T-cell (primary cell): ENCODE measurements at places on chromosomes 7 and 10.

- no peak for DNase-seq
- no peaks in the 10 kb centered on the region for H3K27me3 ChIP-seq
- H3K27ac ChIP-seq: no peak overlapping the region
- H3K4me1 ChIP-seq: peaks cover 15% of the 10 kb centered on the region
- no peak overlapping the region for H3K4me3 ChIP-seq
Observed at GRCh38 chr7:23285657-23286646, 13.2 kb upstream of the MALSU1 start.

DNA sequence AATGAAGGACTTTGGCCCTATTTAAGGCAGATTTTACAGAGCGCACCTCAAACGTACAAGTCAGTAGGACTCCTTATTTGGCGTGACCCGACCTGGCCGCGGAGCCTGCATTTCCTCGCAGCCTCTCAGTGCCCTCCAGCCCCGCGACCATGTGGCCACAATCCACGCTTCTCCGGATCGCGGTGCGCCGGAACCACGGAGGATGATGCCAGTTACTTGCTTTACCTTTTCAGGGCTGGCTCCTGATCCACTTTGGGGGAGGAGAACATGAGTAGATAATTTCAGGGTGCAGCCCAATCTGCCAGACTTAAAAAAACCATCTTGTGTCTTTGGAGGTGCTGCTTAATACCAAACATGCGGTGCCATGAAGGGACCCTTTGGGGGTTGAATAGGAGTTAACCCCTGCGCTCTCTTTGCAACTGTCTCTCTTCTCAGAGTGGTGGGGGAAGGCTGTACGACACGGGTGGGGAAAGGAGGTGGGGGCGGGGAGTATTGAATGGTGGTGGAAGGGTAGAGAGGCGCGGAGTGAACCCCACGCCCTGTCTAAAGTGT is 1.5 kb downstream of the FRAT1 start:
- peaks cover 3% of the 10 kb centered on the region for H3K27me3 ChIP-seq
- no peaks in the 10 kb centered on the region for H3K36me3 ChIP-seq
- peak overlapping the region; percentile 25 for H3K27ac ChIP-seq
- no peak for DNase-seq

DNA sequence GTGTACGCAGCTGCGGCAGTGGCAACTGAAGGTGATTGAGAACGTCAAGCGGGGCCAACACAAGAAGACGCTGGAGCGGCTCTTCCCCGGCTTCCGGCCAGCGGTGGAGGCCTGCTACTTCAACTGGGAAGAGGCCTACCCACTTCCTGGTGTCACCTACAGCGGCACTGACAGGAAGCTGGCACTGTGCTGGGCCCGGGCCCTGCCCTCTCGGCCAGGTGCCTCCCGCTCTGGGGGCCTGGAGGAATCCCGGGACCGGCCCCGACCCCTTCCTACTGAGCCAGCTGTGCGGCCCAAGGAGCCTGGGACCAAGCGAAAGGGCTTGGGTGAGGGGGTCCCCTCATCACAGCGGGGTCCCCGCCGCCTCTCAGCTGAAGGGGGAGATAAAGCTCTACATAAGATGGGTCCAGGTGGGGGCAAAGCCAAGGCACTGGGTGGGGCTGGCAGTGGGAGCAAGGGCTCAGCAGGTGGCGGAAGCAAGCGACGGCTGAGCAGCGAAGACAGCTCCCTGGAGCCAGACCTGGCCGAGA is 6.5 kb downstream of the ZSWIM8 start:
- peaks cover 81% of the 10 kb centered on the region for H3K36me3 ChIP-seq
- peaks cover 4% of the 10 kb centered on the region for H3K4me1 ChIP-seq
- no peak for DNase-seq

DNA sequence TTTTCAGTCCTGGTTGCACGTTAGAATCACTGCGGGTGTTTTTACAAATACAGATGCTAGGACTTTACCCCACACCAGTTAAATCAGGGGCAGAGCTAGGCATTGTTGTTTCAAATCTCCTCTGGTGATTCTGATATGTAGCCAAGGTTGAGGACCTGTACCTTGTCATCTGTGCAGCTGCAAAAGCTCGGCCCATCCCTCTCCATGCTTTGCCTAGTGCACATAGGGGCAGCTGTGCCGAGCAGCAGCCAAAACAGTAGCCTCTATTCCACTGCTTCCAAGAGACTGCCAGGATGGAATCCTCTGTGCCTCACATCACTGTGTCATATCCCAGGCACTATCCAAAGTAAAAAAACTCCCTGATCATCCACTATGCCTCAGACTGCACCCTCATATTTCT is 181.3 kb downstream of the CDK14 start:
- H3K27me3 ChIP-seq: no peaks in the 10 kb centered on the region
- H3K4me3 ChIP-seq: no peak overlapping the region
- no peaks in the 10 kb centered on the region for H3K4me1 ChIP-seq
- no peaks in the 10 kb centered on the region for H3K36me3 ChIP-seq

DNA sequence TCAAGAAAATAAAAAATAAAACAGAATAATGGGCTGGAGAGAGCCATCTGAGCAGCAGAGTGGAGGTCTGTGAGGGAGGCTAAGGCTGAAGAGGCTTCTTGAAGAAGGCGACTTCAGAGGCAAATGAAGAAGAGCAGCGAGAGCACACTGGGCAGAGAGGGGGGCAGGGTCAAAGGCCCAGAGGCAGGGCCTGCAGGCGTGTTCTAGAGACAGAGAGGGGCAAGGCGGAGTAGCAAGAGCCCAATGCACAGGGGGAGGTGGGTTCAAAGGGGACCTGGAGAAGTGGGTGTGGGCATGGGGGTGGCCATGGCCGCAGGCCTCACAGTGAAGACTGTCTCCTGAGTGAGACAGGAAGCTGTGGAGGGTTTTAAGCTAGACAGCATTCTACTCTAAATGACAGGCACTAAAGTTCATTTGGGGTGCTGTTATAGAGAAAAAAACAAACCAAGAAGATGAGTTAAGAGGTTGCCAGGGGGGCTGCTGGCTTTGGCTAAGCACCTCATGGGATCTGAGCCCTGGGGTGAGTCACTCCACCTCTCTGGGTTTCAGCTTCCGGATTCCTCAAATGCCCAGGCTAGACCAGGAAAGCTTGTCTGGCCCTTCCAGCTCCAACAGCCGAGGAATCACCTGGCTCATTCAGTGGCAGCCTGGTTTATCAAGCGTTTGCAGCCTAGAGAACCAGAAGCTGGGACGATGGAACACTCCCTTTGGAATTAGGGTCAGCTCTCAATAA is 81.7 kb downstream of the DLG5 start:
- H3K4me3 ChIP-seq: no peak overlapping the region
- peaks cover 5% of the 10 kb centered on the region for H3K4me1 ChIP-seq
- H3K27me3 ChIP-seq: peaks cover 2% of the 10 kb centered on the region
- no peak overlapping the region for H3K27ac ChIP-seq
- peaks cover 3% of the 10 kb centered on the region for H3K36me3 ChIP-seq

- H3K27me3 ChIP-seq: peaks cover 10% of the 10 kb centered on the region
- no peak overlapping the region for H3K4me3 ChIP-seq
- H3K36me3 ChIP-seq: no peaks in the 10 kb centered on the region
- H3K27ac ChIP-seq: no peak overlapping the region
- peaks cover 4% of the 10 kb centered on the region for H3K4me1 ChIP-seq
Observed at GRCh38 chr10:34736976-34737771, 77.9 kb downstream of the PARD3 start.

- no peak overlapping the region for H3K4me3 ChIP-seq
- DNase-seq: no peak
- no peaks in the 10 kb centered on the region for H3K27me3 ChIP-seq
- H3K27ac ChIP-seq: no peak overlapping the region
Observed at GRCh38 chr7:24715171-24715570, 42.1 kb downstream of the GSDME start.

- DNase-seq: no peak
- no peak overlapping the region for H3K27ac ChIP-seq
- no peaks in the 10 kb centered on the region for H3K27me3 ChIP-seq
- H3K4me3 ChIP-seq: no peak overlapping the region
Observed at GRCh38 chr10:96236090-96236478, 35.3 kb downstream of the BLNK start.

- H3K4me3 ChIP-seq: no peak overlapping the region
- no peak overlapping the region for H3K27ac ChIP-seq
- H3K36me3 ChIP-seq: no peaks in the 10 kb centered on the region
- H3K27me3 ChIP-seq: no peaks in the 10 kb centered on the region
- H3K4me1 ChIP-seq: no peaks in the 10 kb centered on the region
- no peak for DNase-seq
Observed at GRCh38 chr7:118590107-118590506, 365.6 kb downstream of the ANKRD7 start.

GRCh38 chr7:152702-153391 is 39.5 kb upstream of the FAM20C start:
- no peak overlapping the region for H3K27ac ChIP-seq
- peaks cover 18% of the 10 kb centered on the region for H3K4me1 ChIP-seq
- no peaks in the 10 kb centered on the region for H3K36me3 ChIP-seq
- H3K4me3 ChIP-seq: no peak overlapping the region
- H3K27me3 ChIP-seq: no peaks in the 10 kb centered on the region

DNA sequence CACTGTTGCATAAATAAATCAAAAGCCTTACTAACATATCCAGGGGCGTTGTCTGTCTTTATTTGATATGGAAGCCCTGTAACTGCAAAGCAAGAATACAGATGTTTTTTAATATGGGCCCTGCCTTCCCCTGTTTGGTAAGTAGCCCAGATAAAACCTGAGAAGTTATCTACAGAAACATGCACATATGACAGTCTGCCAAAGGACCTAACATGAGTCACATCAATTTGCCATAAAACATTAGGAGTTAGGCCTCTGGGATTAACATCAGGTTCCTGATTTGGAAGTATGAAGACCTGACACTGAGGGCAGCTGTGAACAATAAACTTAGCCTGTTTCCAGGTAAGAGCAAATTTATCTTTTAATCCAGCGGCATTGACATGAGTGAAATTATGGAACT is 1588.8 kb downstream of the REEP3 start:
- H3K27me3 ChIP-seq: no peaks in the 10 kb centered on the region
- no peak overlapping the region for H3K27ac ChIP-seq
- H3K4me1 ChIP-seq: no peaks in the 10 kb centered on the region
- DNase-seq: no peak
- no peak overlapping the region for H3K4me3 ChIP-seq

GRCh38 chr10:11581213-11581612 is 30.2 kb downstream of the USP6NL start:
- H3K4me3 ChIP-seq: no peak overlapping the region
- no peaks in the 10 kb centered on the region for H3K4me1 ChIP-seq
- no peaks in the 10 kb centered on the region for H3K27me3 ChIP-seq
- DNase-seq: no peak
- no peaks in the 10 kb centered on the region for H3K36me3 ChIP-seq

DNA sequence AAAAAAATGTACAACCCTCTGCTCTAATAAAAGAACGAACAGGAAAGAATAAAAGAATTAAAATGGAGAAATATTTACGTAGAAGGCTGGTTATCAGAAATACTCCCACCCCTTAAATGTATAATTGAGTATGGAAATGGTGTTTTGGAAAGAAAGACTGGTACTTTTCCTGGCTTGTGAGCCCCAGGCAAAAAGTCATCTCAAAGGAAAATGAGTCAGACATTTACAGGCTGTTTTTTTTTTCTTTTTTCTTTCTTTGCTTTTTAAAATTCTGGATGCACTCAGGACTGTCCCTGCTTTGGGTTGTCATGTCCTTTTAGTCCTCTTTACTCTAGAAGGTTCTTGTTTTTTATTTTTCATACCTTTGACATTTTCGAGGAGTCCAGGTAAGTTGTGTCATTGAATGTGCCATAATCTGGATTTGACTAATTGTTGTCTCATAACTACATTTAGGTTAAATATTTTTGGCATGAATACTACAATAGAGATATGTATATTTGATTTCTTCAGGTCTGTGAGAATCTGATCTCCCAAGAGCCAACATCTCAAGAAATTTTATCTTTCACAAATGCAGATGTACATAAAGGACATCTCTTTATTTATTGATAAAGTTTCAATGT is 313.0 kb upstream of the GLI3 start:
- no peak for DNase-seq
- no peaks in the 10 kb centered on the region for H3K4me1 ChIP-seq
- H3K36me3 ChIP-seq: no peaks in the 10 kb centered on the region
- H3K27me3 ChIP-seq: no peaks in the 10 kb centered on the region
